ENCODE measurements at places on chromosomes 3 and 15.

- no peak for DNase-seq
These were observed 20.8 kb downstream of the ATP13A3 start for GRCh38 chr3:194465920-194466570.

- DNase-seq: no peak
These were observed 973.6 kb downstream of the EPHA3 start for GRCh38 chr3:90080988-90081387.

DNA sequence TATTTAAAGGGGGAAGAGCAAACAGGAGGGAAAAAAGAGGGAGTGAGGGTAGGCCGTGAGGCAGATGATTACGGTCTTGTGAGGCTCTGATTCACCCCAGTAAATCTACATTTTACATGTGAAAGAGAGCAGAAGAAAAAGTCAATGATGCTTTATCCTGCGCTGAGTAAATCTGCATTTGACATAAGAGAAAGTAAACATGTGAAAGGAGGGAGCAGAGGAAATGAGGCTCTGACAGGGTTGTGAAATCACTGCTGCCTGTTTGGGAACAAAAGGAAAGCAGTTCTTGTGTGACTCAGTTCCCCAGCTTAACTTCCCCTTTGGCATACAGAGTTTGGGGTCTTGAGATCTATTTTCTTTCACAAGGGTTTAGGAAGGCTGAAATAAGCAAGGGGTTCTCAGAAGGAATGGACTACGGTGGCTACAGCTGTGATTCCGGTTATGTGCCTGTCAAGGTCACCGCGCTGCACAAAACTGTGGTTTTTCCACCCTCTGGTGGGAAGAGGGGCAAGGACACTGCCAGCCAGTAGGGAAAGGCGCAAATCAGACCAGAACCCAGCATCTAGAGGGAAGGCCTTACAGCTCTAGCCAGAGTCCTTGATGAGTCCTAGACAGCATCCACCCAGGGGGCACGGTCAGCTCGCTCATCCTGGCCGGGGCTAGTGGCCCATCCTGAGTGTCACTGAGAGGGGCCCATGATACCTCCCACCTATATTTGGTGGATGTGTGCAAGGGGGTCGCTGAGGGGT is 18.9 kb upstream of the HCN4 start:
- no peak for DNase-seq

- no peak for DNase-seq
These were observed 54.3 kb downstream of the IL20RB start for GRCh38 chr3:137012097-137012501.

DNA sequence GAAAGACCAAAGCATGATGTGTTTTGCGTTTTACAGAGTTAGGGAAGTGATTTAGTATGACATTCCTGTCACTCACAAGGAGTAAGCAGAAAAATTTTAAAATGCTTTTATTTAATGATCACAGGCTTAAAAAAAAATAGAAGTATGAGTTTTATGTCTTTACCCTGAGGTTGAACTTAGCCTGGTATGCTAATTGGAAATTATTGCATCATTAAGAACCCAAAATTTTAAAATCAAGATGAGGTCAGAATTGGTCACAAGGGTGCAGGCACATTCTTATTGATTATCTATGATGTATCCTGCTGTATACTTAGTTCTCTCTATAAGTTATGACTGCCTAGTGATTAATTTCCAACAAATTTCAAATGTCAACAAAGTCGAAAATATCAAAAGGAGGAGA is 585.6 kb upstream of the ALCAM start:
- DNase-seq: no peak

DNA sequence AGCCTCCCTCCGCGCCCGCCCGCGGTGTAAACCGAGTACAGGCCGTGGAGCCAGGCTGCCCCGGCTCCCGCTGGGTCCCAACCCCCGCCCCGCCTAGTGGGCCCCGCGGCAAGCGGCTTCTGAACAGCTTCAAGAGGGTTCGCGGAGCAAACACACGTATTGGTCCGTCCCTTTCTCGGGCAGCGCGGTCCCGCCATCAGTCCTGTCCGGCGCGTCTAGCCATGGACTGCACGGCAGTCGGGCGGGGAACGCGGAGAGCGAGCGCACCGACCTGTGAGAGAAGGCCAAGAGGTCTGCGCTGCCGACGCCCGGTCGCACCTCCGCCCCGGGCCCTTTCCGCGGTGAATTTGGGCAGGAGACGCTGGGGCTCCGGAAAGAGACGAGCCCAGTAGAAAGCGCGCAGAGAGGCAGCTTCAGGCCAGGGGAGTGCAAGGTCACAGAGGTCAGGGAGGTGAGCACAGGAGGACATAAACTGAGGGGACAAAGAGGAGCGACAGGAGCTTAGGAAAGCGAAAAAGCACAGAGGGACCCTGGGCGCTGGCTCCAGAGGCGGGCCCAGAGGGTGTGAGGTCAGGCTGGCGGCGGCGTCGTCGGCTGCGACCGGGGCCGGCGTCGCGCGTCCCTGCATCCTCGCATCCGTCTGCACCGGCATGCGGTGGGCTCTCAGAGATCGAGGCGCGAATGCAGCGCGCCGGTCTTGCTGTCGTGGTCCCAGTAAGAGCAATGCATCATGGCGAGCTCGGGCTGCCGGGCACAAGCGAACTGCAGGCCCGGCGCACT is 1.8 kb downstream of the FOXL2 start:
- no peak for DNase-seq

DNA sequence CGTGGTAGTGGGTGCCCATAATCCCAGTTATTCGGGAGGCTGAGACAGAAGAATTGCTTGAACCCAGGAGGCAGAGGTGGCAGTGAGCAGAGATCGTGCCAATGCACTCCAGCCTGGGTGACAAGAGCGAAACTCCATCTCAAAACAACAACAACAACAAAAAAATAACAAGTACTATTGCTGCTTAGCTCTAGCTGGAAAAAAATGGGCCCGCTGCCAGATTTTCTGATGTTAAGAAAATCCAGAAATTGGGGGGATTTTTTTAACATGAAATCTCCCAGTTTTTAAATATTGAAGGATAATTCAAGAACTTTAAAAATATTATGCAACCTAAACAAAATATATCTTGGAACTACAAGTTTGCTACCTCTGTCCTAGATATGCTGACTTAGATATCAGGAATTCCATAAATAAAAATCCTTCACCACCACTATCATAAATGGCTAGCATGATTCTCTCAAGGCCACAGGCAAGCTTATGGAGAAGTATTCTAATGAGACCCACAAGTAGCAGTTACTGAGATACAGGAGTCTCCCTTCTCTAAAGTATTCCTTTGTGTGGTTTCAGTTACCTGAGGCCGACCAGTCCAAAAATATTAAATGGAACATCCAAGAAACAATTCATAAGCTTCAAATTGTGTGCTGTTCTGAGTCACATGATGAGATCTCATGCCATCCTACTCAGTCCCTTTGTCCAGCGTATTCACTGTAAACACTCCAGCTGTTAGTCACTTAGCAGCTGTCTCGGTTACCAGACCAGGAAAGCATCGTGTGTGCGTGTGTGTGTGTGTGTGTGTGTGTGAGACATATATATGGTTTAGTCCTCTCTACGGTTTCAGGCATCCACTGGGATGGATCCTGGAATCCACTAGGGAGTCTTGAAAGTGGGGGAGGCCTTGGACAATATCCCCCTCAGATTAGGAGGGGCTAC is 277.2 kb downstream of the TBL1XR1 start:
- DNase-seq: no peak

GRCh38 chr3:40333416-40333815 is 23.9 kb downstream of the EIF1B start:
- DNase-seq: no peak

DNA sequence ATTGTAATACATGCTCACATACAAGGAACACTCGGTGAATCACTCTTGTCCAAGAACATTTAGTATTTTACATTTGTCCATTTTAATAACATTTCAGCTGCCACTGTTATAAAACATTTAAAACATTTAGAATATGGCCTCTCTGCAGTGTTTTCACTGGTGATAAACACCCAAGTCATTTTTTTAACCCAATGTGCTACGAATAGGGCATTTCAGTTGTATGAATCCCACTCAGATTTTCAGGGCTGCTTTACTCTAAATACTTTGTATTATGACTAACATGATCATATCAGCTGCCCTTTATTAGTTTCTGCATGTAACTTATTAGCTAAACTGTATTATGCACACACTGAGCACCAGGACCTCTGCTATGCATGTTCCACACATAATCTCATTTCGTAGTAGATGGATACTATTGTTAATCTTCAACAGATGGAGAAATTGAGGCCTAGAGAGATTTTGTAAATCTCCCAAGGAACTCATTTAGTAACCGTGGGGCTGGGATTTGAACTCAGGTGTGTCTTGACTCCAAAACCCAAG is 148.6 kb upstream of the CDIN1 start:
- DNase-seq: no peak

- no peak for DNase-seq
These were observed 364.9 kb upstream of the MCTP2 start for GRCh38 chr15:93866476-93866875.

- DNase-seq: no peak
These were observed 459.7 kb upstream of the EPHA6 start for GRCh38 chr3:96354742-96355141.

DNA sequence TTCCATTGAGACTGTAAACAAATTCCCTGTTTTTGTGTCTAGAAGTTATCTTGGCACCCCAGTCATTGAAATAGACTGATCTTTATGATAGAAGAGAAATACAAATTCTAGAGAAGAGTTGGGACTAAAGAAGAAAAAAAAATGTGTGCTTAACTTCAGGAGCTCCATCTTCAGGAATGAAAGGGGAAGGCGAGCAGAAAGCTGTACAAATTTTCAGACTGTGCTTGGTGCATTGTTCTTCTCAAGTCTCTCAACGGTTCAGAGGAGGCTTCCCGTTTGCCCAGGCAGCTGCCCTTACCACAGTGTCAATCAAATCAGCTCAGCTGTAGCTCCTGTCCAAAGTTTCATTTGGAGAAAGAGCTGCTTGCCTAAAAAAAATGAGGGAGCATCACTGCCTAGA is 41.7 kb downstream of the OXSM start:
- no peak for DNase-seq

DNA sequence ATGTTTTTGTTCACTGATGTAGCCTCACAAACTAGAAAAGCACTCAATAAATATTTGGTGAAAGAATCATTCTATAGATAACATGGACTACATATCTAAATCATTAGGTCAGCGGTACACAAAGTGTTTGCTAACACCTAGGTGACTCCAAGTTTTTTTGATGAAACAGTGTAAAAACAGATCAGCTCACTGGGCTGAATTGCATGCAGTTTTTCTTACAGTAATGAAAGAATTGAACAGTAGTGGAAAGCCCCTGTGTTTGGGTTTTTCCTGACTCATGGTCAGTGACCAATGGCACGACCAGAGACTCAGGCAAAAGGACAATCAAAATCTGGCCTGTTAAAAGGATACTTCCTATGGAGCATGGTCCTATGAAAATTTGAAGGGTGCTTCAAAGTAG is 384.3 kb upstream of the EPHA6 start:
- no peak for DNase-seq

DNA sequence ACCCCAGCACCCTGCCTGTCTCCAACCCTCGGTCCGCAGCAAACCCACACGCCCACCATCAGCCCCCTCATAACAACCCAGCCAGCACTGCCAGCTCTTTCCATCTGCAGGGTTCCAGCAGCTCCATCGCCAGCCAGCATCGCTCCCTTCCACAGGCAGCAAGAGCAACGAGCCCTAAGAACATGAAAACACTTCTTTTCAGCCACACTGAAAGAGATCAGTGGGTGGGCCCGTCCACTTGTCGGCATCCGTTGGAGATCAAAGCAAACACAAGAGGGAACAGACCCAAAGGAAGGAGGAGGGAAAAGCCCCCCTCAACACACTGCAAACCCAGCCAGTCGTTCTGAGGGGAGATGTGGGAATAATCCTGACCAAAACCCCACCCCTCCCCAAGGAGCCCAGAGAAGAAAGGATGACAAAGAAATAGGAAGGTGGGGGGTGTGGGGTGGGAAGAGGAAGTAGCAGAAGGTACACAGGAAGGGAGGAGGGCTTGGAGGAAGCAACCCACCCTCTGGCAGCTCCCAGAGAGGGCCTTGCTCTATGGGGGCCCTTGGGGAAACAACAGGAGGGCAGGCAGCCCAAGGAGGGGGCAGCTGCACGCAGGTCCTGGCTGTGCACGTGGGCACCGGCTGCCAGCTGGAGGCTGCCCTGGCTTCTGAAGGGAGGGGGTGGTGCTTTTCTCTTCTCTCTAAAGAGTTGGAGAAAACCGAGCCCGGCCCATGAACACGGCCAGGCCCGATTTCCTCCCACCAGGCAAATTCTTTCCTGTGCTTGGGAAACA is 473.6 kb upstream of the PROK2 start:
- DNase-seq: no peak

- DNase-seq: no peak
These were observed 6.0 kb downstream of the DIPK2A start for GRCh38 chr3:143977341-143978262.

DNA sequence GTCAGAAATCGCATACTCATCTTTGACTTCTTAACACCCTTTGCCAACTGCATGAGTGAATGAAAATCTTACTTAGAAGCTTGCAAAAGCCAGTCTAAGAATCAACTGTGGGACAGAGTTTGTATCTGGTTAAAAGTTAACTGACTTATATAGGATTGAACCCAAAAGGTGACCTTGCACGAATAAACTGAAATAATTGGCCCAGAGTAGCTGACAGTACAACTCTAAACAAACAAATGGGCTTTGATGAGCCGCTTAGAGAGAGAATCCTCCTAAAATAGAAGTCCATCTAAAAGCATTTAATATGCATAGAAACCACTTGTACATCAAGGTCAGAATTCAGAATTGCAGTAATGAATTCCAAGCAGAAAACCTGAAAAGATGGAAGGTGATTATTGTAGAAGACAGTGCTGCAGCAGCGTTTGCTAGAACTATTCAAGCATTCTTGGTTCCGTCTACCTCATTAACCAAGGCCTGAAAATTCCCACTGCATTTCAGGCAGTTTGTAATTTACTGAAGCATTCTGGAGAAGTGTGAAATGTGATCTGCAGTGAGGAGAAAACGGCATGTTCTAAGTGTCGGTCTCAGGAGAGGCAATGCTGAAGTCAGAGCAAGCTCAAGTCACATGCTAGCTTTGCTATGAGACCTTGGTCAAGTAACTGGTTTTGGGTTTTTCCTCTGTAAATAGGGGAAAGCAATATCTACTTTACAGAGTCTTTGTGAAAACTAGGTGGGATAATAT is 103.7 kb downstream of the CADPS start:
- DNase-seq: no peak

DNA sequence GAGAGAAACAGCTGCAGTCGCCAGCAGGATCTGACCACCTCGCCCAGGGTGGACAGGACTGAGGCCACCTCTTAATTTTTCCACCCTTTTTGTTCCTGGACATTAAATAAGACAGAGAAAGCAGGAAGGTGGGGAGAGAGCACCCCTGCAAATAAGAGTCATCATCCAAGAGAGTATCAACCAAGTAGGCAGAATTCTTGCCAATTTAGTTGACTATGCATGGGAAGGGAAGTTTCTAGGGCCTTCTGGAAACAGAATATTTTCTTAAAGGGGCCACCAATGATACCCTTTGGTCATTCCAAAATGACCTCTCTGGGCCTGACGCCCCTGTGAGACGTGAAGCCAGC is 136.2 kb downstream of the TJP1 start:
- DNase-seq: no peak

GRCh38 chr3:178785961-178786360 is 249.7 kb downstream of the KCNMB2 start:
- no peak for DNase-seq

All from dorsolateral prefrontal cortex (tissue), 122 donors.